ENCODE measurements at places on chromosomes 4 and X.

- no peak for DNase-seq
Measured at GRCh38 chrX:98338544-98338943, 1454.8 kb downstream of the RPA4 start.

DNA sequence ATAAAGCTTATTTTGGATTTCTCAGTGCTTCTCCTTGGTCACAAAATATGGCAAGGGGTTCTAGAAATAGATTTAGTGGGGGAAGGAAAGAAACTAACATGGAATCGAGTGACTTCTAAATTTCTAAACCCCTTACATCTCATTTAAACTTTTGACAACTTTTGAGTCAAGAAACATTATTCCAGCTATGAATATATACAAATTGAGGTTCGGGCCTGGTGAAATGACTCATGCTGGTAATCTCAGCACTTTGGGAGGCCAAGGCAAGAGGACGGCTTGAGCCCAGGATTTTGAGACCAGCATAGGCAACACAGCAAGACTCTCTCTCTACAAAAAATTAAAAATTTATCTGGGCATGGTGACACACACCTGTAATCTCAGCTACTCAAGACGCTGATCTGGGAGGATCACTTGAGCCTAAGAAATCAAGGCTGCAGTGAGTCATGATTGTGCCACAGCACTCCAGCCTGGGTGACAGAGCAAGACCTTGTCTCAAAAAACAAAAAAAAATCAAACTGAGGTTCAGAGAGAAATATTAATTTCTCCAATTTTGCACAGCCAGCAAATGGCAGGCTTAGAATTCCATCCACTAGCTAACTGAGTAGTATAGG is 99.8 kb downstream of the ANXA3 start:
- DNase-seq: no peak

DNA sequence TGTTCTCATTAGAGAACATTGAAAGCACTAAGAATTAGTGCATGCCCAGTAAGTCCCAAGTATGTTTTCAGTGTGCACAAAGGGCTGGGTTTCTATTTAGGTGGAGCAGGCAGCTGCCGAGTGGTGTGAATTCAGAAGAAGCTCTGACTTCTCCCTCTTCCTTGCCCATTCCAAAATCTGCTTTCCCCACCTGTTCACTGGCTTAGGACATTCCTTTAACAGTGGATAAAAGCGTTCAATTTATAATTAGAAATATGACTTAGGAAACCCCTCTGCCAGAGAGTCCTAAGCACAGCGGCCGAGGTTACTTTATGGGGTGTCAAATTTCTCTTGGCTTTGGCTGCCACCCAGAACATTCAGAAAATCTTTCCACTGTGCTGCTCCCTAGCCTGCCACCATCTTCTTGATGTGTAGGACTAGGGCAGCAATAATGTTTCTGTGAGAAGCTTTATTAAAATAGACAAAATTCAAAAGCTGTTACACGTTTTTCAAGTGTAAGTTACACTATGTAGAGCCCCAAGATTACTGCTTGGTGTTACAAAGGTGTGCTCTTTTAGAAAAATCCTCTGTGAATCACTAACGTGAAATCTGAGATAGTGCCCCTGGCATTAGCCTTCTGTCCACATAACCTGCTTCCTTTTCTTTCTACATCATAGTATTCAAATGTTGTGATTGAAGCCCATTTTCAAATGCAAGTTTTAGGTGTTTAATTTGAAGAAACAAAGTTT is 191.6 kb upstream of the ANKRD50 start:
- no peak for DNase-seq

DNA sequence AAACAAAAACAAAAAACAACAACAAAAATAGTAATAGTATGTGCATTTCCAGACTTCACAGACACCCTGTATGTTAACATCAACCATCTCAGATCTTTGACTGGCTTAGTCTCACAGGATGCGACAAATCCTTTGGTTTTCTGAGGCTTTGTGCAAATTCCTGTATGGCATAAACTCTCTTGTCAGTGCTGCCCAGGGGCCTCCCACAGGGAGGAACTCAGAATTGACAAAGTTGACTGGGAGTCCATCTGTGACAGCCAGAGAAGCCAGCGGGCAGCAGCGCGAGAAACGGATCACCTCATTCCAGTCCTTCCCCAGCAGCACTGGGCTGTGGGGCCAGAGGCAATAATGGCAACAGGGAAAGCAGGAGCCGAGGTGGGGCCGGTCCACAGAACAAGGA is 19.1 kb upstream of the DDX3X start:
- no peak for DNase-seq

- DNase-seq: no peak
Measured at GRCh38 chr4:90159193-90159592, 32.0 kb downstream of the CCSER1 start.

- no peak for DNase-seq
Measured at GRCh38 chr4:79292008-79292407, 33.9 kb downstream of the NAA11 start.

DNA sequence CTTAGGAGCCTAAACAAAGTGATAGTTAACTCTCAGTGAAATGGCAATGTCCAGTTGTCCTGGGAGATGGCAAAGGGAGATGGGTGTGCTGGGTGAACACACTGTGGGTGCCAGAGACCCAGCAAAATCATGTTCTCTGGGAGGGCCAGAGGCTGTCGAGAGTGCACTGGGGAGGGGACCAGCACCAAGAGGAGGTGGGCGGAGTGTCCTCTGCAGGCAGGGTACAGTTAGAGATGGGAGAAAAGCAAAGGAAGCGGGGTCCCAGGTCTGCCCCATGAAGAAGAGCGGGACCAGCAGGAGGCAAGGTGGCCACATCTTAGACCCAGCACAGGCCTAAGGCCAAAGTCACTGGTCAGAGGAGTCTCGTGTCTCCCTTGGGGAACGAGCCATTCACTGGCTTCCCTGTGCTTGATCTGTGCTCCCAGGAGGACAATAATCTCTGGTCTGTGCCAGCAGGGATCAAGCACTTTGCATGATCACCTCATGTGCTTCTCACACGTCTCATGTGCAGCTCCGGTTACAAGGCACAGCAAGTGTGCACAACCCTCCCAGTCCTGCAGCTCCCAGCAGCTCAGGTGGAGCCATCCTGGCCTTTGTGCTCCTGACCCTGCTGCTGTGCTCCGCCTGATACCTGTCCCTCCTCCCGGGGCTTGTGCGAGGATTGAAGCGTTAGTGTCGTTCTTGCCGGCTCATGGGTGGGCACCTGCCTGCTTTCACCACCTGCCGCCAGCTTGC is 100.9 kb downstream of the FAM53A start:
- DNase-seq: no peak

DNA sequence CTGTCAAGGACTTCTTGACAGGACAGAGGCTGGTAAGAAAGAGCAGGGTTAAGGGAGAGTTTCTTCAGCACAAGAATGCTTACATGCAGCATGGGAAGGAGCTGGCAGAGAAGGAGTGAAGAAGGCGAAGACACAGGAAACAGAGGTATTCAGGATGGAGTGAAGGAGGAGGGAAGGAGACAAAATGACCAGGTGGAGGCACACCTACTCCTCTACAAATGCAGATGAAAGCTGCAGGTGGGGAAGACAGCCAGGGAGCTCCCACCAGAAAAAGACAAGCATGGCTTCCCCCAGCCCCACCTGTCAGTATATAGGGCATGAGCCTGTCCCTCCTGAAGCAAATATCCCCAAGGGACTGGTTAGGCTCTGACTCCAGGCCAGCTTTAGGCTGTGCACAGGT is 29.6 kb upstream of the NKRF start:
- no peak for DNase-seq

DNA sequence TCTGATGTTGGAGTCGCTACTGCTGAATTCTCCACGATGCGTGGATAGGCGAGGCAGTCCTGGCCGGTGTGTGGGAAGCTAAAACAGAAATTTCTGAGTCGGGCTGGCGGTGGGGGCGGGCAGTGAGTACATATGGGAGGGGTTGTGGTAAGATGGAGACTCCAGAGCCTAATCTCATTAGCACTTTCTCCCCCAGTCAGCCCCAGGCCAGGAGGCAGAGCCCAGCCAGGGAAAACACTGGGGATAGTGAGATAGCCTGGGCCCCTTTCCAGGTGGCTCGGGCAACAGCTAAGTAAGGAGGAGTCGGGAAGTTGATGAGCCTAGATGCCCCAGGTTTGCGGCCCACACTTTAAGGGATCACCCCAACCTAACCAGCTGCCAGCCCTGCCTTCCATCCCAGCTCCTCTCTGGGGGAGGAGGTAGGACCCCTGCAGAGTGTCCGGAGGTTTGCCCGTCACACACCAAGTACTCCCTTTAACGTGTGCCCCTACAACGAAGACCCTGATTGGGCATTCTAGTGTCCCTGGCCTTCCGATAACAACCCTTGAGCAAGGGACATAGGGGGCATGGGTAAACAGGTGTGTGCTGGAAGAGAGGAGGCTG is 2.4 kb upstream of the LOC101059915 start:
- no peak for DNase-seq

DNA sequence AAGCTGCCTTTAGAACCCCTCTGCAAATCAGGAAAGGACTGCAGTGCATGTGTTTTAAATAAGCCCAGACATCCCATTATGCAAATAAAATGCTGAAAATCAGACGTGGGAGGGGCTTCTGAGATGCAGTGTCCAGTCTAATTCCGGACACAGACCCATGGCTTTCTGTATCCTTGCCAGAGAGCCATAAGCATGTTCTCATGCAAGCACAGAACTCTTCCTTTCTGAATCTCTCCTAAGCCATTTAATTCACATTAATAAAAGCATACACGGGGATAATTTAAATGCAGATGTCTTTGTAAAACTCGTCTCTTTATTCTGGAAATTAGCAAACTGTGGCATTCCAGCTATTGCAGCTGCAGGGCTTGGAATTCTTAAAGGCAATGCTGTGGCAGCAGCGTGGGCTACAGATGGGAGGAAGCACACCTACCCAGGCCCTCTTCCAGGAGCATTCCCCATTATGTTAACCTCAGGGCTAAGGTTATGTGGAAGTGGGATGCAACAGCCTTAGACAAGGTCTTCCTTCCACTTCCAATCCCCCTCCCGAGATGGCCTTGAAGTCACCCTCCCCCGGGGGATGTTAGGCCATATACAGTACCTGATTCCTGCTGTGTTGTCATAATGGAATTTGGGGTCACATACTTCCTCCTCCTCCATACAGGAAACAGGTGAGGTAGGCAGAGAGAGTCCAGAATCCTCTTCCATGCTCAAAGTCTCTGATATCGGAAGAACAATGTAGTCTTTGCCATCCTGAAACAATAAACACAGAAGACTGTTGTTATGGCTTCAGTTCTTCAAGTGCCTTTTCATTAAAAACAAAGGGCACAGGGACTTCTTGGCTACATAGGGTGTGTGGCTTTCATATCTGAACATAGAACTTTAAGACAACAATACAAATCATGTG is 38.1 kb downstream of the KDR start:
- DNase-seq: no peak

- DNase-seq: no peak
Measured at GRCh38 chr4:141563723-141564122, 72.7 kb upstream of the IL15 start.

- DNase-seq: no peak
Measured at GRCh38 chr4:581753-582361, 5.8 kb upstream of the TMEM271 start.

- DNase-seq: no peak
Measured at GRCh38 chrX:323721-324628, 5.4 kb upstream of the GTPBP6 start.

DNA sequence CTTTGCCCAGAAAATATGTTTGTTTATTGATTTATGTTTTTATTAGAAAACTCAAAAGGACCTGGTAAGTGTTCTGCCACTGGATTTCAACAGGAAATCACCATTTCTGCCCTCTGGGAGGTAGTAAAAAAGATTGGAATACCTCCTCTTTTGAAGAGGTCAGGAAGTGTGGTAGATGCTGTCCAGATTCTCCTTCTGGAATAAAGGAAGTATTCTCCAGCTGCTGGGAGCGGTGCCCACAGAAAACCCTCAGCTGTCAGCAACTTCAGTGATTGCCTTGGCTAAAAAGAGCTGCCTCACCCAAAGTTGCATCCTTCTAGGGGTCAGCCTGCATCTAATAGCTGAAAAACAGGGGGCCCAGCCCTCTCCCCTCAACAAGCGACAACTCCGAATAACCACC is 13.8 kb upstream of the ZNF674 start:
- DNase-seq: no peak

DNA sequence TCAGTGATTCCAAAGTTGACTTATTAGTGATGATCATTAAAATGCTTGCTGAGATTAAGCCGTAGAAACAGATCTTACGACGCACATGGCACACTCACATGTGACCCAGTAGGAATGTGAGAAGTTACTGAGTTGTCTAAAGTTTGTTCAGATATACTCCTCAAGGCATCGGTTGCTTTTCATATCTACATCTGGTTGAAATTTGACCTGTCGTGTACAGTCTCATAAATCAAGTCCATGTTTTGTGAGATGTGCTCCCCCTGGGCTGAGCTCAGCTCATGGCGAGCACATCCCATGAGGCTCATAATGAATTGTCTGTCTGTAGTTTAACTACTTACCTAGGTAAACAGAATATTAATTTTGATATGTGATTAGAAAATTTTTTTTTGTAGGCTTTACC is 67.0 kb downstream of the TNIP2 start:
- DNase-seq: no peak

GRCh38 chr4:187193141-187193540 is 469.5 kb upstream of the FAT1 start:
- no peak for DNase-seq

GRCh38 chr4:5639556-5639955 is 68.8 kb downstream of the EVC2 start:
- no peak for DNase-seq

DNA sequence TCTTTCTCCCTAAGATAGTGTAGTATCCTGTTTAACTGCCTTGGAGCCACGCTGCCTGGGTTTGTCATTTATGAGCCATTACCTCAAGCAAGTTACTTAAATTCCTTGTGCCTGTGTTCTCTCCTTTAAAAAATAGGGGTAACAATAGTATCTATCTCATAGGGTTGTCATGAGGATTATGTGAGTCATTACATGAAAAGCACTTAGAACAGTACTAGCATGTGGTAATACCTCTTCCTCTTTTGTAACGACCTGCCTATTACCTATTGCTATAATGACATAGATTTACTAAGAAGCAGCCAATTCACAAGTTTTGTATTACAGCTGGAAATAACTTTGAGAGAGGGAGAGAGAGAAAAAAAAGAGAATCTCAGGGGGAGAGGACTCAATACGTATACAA is 834.7 kb downstream of the RAPGEF2 start:
- no peak for DNase-seq

DNA sequence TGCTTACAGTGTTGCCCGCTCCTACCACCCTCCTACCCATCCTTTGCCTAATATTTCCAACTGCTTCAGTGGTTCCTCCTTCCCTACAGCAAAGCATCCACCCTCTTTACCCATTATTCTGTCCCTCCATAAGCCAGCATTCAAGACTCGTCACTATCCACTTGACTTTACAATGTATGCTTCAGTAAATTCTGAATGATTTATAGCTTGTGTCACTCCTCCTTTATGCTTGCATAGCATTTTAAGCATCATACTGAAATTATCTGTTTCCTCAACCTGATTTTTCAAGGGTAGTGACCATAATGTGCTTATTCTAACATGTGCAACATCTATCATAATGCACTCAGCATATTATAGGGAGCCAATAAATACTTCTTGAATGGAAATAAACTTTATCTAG is 365.5 kb downstream of the RAB28 start:
- no peak for DNase-seq

DNA sequence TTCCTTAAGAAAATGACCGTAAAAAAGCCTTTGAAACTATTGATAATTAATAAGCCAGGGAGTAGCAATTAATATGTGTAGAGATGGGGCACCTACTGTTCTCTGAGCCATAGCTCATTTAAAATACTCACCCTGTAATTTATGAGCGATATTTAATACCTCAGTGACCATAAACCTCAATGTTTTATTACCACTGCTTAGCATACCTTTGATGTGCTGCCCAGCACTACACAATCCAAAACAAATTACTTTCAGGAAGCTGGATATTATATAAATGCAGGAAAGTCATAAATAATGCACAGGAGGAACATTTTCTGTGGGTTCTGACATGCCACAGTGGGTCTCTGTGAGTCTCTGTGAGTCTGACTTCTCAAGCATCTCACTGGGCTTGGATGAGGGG is 166.1 kb upstream of the RPL34 start:
- no peak for DNase-seq
